GM12864 (cell line): ENCODE measurements at places on chromosomes 7 and 10.

DNA sequence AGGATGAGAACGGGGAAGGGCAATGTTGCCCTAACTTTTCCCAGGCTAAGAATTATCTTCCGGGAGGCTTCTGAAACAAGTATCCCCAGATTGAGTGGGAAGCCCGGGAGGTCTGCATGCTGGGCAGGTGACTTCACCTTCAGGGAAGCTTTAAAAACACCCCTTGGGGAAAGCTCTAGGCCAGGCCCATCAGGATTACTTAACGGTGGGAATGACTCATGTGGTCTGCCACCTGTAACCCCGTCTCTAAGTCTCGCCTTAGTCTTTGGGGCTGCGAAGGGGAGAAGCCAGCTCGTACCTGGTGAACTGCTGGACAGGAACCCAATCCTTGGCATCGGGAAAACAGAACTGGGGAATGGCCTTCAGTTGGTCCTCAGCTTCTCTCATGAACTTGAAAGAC is 80.1 kb upstream of the MKRN1 start:
- DNase-seq: no peak

- no peak for DNase-seq
These were observed 34.5 kb downstream of the FRMD4A start for GRCh38 chr10:14296065-14296709.

DNA sequence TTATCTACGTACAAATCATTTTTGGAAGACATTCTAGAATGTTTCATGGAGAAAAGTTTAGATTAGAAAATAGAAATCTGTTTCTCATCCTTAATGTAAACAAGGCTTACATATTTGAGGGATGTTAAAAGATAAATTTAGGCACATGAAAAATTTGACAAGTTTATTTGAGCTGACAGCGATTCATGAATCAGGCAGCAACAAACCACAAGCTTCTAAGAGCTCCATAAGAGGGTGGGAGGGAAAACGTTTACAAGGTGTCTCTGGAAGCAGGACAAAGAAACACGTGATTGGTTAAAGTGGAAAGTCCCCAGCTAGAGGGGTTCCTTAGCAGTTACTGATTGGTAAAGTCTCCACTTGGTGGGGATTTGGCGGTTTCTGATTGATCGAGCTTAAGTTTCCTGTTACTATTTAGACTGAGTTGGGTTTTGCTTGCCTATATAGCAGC is 228.9 kb upstream of the PITRM1 start:
- DNase-seq: no peak

DNA sequence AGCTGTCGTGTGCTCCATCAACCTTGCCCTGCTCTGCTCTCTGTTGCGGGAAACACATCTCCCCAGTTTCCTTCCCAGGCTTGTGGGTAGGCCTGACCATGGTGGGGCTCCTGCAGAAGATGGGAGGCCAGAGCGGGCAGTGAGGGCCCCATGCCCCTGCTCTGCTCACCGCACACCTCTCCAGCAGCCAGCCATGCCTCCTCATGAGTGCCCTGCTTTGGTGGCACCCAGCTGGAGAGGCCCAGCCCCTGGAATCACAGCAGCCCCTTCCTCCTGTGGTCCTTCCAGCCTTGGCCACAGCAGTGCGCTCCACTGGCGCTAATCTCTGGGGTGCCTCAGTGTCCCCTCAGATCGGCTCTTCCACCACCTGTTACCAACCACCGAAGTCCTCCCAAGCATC is 4.2 kb upstream of the OPN4 start:
- no peak for DNase-seq

GRCh38 chr7:36044101-36044892 is 108.8 kb upstream of the EEPD1 start:
- DNase-seq: no peak

DNA sequence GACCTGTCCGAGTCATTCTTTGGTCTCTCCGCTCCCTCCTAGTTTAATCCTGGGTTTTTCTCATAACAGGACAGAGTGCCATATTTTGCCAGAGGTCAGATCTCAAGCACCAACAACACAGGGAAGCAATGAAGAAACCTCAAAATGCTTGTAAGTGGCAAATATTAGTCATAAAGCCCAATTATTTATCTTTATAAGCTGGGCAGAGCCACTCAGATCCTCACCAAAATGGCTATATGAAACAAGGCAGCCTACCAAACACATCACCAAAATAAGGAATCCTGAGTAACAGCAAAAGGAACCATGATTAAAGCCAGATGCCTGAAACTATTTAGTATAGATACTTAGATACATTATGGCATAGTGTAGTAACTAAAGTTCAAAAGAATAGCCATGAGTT is 4.7 kb downstream of the ECD start:
- no peak for DNase-seq
